Activated T-helper 17 cell treated with anti-CD3 and anti-CD28 coated beads, Interleukin-2, amount 50 U/mL, for 72 hours (primary cell): ENCODE measurements at places on chromosomes 16 and 17. TPM values are rescaled to one million over a fixed set of nuclear protein-coding genes. Genes with fewer than 3 reads are reported as not detected.

DNA sequence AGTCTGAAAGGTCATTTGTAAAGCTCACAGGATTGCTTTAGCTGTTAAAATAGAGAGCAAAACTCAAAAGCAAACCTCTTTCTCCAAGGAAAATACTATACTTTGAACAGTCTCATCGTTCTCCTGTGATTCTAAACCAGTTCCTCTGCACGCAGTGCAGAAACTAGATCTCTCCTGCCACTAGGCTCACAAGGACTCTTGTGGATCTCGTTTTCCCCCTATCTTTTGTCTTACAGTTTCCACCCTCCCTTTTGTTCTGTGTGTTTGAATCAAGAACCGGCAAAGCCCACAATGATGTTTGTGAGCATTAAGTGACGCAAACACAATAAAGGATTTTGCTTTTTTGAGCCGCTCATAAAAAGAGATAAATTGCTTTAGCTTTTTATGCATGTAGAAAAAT lies 1103.5 kb upstream of the RBFOX1 start:
- ATAC-seq: no peak

- no peak for ATAC-seq
These were observed 107.5 kb downstream of the NOG start for GRCh38 chr17:56700919-56701420.

DNA sequence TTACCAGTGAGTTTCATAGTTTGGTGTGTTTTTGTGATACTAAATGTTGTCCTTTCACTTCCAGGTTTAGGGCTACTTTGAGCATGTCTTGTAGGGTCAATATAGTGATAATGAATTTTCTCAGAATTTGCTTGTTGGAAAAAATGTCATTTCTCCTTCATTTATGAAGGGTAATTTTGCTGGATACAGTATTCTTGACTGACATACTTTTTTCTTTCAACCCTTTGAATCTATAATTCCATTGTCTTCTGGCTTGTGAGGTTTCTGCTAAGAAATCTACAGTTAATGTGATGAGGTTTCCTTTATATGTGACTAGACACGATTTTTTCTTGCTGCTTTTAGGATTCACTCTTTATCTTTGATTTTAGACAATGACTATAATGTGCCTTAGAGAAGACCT lies 219.3 kb downstream of the BCAS3 start:
- no peak for ATAC-seq

DNA sequence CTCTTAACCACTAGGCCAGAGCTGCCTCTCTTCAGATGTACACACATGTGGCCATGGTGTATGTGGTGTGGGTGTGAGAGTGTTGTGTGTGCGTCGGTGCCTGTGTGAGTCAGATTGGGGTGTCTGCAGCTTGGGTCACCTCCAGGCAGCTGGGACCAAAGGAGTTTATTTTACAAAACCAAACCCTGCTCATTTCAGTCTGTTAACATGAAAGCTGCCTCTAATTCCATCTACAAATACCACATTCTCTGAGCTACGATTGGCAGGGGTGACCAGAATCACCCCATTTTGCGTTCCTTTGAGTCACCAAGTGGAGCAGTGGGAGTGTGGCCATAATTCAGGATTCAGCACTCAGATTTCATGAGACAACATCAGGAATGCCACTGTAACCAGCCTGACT lies 105.3 kb downstream of the IRX5 start:
- ATAC-seq: no peak

DNA sequence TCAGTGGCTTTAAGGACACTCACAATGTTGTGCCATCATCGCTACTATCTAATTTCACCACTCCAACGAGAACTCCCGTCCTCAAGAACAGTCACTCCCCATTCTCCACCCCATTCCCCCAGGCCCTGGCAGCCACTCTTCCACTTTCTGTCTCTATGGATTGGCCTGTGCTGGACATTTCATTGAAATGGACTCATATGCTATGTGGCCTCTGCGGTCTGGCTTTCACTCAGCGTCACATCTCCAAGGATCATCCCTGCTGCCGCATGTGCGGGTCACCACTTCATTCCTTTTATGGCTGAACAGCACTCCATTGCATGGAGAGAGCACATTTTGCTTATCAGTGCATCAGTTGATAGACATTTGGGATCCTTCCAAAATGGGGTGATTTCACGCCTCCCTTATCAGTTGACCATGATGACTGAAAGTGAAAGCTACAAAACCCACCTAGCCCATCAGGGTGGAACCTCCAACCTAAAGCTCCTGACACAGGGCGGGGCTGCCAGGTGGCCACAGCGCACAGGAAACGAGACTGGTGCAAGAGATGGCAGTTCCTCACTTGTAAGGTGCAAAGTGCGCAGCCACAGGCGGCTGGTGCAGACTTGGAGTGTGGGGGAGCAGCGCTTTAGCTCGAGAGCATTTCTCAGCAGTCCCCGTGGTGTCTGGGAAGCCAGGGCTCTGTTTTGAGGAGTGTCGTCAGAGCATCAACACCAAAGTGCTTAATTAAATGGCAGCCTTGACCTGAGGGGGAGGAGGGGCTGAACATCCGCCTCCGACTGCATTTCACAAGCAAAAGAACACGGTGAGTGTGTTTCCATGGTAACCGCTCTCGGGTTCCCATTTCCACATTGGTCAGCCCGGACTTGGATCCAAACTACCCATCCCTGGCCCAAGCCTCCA lies 23.8 kb downstream of the COTL1 start:
- peak; percentile 68 for ATAC-seq

DNA sequence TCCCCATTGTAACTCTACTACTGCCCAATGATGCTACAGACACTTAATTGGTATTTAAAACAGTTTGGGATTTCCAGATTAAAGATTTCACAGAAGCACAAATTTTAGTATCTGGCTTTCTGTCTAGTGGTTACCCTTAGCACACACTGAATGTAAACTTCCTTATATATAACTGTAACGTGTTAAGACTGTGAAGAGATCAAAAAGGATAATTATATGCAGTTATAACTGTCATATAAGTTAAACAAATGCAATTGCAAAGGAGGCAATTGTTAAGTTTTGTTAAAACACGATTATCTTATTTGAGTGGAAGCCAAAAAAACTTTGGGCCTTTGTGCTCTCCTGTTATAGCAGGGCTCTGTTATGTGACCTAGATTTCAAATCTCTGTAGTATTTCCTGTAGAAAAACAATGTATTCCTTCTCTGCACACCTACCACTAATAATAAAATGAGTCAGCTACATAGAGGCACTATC lies 147.9 kb downstream of the STXBP4 start:
- peak; percentile 77 for ATAC-seq

- ATAC-seq: no peak
These were observed 8.4 kb downstream of the TSPOAP1 start for GRCh38 chr17:58320163-58320558.

DNA sequence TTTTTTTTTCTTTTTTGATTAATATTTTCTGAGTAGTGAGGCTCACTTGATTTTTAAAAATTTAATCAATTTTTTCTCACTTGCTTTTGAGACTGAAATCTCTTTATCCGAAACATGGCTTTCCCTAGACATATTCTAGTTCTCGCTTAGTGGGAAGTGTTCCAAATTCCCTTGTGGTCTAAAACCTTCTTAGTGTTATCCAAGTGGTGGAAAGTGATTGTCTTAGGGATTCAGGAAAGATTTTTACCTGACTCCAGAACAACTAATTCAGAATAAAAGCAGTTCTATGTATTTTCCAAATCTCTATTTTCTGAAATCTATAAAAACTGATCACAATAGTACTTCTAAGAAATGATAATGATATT lies 178.8 kb downstream of the MAP2K6 start:
- ATAC-seq: no peak

DNA sequence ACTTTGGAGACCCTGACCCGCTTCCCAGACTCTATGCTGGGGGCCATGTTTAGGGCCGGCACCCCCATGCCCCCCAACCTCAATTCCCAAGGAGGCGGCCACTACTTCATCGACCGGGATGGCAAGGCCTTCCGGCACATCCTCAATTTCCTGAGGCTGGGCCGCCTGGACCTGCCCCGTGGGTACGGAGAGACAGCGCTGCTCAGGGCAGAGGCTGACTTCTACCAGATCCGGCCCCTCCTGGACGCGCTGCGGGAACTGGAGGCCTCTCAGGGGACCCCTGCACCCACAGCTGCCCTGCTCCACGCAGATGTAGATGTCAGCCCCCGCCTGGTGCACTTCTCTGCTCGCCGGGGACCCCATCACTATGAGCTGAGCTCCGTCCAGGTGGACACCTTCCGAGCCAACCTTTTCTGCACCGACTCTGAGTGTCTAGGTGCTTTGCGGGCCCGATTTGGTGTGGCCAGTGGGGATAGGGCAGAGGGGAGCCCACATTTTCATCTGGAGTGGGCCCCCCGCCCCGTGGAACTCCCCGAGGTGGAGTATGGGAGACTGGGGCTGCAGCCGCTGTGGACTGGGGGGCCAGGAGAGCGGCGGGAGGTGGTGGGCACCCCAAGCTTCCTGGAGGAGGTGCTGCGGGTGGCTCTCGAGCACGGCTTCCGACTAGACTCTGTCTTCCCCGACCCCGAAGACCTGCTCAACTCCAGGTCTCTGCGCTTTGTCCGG lies 1.1 kb downstream of the KCTD11 start:
- ATAC-seq: no peak

- ATAC-seq: no peak
These were observed 6.2 kb upstream of the CD300LG start for GRCh38 chr17:43840814-43841213.

SDR42E1 gene
- total RNA-seq: 5.1 TPM

CD300A gene
- total RNA-seq: 29.1 TPM

DLG4 gene
- 19.4 TPM for total RNA-seq

TNFSF12 gene
- total RNA-seq: 44.2 TPM

IL17C gene
- 0.42 TPM for total RNA-seq

POLR3K gene
- total RNA-seq: 61.9 TPM

CDH1 gene
- 1.8 TPM for total RNA-seq

CLEC10A gene
- not detected for total RNA-seq

PRR14 gene
- 76.6 TPM for total RNA-seq
